ENCODE measurements at places on chromosomes 1 and 21. TPM values are rescaled to one million over a fixed set of nuclear protein-coding genes. Genes with fewer than 3 reads are reported as not detected.

The CCDC27 gene
- not detected for total RNA-seq

DNA sequence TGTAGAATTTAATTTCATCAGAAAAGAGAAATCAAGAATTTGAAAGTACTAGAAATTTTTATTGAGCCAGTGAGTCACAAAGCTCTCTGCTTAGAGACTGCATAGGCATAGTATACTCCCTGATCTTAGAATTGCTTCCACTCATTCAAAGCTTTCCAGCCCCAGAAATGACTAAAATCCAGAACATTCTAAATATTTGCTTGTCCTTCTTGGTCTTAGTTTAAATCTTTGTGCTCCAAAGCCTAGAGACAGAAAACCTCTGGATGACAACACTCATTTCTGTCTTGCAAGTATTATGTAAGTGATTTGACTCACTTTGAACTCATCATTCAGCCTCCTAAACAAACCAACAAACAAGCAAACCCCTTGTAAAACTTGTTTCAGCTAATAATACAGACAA lies 74.2 kb downstream of the PTPRC start:
- peak; percentile 16 for DNase-seq

The SMIM1 gene
- 4.6 TPM for total RNA-seq

The BNIPL gene
- total RNA-seq, result 0.18 TPM

- DNase-seq, result no peak
Measured at GRCh38 chr1:67382292-67382691, 47.9 kb downstream of the SERBP1 start.

GRCh38 chr1:178358456-178358855 lies 138.3 kb downstream of the CLEC20A start:
- DNase-seq, result peak; percentile 19
